ENCODE measurements at places on chromosomes 4 and X.

DNA sequence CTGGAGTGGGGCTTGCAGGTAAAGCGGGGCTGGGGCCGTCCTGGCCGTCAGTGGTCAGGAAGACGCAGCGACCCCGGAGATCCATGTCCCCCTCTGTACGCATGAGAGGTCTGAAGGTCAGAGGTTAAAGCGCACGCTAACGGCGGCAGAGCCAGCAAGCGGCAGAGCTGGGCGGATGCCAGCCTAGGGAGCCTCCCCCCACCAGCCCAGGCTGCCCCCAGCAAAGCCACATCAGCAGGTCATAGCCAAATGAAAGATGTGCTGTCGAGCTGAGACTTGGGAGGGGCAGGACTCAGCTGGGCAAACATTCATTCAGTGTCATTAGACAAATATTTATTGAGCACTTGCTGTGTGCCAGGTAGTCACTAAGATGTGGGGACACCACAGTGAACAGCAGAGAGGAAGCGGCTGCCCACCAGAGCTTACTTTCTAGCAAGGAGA lies 593 bp upstream of the JAKMIP1 start:
- no peak for DNase-seq

DNA sequence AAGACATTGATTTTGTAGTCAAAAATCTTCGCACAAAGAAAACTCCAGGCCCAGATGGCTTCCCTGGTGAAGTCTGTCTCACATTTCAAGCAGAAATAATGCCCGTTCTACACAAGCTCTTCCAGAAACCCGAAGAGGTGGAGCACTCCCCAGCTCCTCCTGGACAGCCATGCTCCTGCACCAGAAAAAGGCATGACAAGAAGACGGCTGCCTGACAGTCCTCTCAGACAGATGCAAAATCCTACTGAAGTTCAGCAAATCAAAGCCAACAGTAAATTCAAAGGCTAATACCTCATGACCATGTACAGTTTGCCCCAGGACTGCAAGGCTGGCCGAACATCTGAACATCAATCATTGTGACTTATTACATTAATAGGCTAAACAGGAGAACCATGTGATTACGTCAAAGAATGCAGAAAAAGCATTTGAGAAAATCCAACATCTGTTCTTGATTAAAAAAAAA lies 30.8 kb upstream of the MXD4 start:
- no peak for DNase-seq

- no peak for DNase-seq
Measured at GRCh38 chr4:94228493-94229216, 21.0 kb downstream of the SMARCAD1 start.

DNA sequence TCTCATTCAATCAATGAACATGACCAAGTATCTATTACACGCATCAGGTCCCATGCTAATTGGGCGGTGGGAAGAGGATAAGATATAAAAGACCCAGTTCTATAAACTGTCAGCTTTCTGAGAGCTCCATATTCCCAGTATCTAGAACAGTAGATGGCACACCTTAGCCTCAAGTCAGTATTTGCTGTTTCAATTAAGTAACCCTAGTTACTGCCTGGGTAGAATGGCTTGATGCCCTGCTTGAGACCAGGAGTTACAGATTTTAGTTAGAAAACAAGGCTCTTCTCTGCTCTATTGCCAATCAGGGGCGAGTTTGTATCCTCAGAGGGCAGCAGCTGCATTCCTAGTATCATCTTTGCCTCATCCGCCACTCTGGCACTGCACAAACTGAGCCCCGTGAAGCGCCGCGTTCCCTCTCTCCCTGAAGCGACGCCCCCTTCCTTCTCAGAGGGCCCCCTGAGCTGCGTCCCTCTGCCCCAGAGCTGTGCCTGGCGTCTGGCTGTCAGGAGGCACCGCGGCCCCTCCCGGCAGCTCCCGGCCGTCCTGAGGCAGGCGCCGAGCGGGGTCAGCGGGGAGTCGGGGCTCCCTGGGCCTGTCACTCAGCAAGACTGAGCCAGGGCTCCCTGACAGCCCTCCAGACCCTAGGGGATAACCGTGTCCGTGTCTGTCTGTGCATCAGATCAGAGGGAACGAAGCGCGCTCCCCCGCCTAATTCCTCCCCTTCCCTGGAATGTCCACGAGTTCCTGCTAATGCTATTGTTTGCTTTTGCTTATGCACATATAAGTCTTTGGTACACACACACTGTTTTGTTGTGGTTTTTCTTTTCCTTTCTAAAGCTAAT lies 212.4 kb upstream of the TTC29 start:
- no peak for DNase-seq

GRCh38 chr4:115126491-115126890 lies 13.1 kb upstream of the NDST4 start:
- no peak for DNase-seq

- no peak for DNase-seq
Measured at GRCh38 chr4:154658680-154659405, 46.4 kb upstream of the FGG start.

GRCh38 chr4:122894827-122895226 lies 27.6 kb downstream of the NUDT6 start:
- no peak for DNase-seq
